ENCODE measurements at places on chromosomes 1 and 21.

GRCh38 chr1:185850366-185850765, 116.2 kb downstream of the HMCN1 start:
- no peak for DNase-seq

DNA sequence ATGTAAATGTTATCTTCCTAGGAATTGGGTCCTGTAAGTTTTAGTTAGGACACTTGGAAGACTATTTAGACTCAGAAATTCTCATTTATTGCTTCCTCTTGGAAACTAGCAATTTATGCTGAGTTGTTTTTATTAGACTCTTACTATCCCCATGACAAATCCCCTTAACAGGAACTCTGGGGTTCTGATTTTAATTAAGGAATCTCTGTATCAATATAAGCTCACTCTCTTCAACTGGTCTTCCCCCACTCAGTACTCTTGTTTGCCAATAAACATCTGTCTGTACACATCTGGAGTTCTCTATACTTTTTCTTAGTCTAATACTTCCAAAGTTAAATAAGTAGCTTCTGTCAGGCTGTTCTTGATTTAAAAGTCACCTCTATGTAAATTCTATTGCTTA, 64.1 kb upstream of the TBX15 start:
- no peak for DNase-seq

- DNase-seq, result no peak
Measured at GRCh38 chr1:234545517-234546386, 64.2 kb downstream of the IRF2BP2 start.

GRCh38 chr1:36119456-36119855, 5.6 kb downstream of the COL8A2 start:
- DNase-seq, result no peak

DNA sequence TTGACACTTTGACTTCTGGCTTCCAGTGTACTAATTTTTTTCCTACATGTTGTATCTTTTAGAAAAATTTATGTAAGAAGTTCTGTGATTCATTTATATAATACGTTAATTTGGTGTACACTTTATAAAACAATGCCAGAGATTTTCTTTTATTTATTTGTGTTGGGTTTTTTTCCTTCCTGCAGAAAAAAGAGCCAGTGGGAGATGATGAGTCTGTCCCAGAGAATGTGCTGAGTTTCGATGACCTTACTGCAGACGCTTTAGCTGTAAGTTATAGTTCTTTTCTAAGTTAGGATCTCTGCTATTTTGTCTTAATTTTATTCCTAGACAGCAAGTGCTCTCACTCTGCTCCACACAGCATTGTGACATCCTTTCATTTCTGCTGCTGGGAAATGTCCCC, 14.4 kb downstream of the SARS1 start:
- DNase-seq, result no peak

DNA sequence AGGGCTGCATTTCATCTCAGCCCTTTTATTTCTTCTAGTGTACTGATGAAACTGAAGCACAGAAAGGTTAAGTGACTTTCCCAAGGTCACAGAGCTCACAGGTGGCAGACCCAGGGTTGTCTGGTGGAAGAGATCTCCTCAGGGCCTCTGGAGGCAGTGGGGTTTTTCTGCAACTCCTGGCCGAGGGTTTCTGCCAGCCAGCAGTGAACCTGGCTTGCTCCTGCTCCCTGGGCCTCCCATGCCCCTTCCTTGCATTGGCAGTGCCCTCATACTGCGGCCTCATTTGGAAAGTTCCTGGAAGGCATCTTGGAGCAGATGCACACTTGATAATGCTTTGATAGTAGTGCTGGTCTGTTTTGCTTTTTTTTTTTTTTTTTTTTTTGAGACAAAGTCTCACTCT, 7.7 kb downstream of the GALNT2 start:
- DNase-seq, result no peak

GRCh38 chr1:67133177-67133576, 1.6 kb downstream of the C1orf141 start:
- no peak for DNase-seq

- no peak for DNase-seq
Measured at GRCh38 chr1:168795681-168796080, 66.7 kb upstream of the DPT start.

DNA sequence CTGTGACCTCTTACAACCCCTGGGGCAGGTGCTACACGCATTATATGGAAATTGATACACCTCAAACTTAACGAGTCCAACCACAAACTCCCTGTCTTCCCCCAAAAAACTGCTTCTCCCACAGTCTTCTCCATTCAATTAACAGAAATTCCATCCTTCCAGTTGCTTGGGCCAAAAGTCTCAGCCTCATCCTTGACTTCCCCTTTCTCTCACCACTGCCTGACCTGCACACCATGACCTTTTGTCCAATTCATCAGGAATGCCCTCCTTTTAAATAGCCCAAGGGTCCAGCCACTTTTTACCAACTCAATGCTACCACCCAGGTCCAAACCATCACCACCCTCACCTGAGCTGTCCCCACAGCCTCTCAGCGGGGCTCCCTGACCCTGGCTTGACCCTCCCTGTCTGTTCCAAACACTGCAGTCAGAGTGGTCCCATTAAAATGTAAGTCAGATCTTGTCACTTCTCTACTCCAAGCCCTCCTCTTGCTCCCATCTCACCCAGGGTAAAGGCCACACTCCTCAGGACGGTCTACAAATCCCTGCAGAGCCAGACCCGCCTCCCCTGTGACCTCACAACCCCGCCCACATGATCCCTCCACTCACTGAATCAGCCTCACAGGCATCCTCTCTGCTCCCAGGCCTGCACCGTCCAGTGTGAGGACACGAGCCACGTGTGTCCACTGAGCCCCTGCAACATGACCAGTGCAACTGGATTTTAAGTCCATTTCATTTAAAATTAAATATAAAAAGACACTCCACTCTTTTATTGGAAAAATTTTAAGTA, 18.5 kb downstream of the KCNN3 start:
- DNase-seq, result no peak

- DNase-seq, result no peak
Measured at GRCh38 chr1:99675994-99676393, 30.1 kb downstream of the PALMD start.

- no peak for DNase-seq
Measured at GRCh38 chr21:32233055-32233546, 45.7 kb downstream of the MIS18A start.

DNA sequence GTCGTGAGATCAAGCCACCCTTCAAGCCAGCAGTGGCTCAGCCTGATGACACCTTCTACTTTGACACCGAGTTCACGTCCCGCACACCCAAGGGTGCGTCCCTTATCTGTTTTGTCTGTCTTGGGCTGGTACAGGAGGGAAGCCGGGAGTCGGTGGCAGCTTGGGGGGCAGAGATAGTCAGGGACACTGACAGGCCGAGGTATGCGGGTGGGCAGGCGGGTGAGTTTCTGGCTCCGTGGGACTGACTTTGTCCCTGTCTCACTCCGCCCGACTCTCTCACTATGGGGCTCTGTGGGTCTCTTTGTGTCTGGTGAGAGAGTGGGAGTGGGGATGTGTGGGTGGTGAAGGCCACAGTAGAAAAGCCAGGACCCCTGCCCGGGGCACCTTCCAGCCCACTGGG, 27.4 kb downstream of the RPS6KA1 start:
- no peak for DNase-seq

GRCh38 chr1:214918745-214919144, 163.8 kb upstream of the KCNK2 start:
- DNase-seq, result no peak

- no peak for DNase-seq
Measured at GRCh38 chr21:39422527-39423241, 22.9 kb downstream of the LCA5L start.

DNA sequence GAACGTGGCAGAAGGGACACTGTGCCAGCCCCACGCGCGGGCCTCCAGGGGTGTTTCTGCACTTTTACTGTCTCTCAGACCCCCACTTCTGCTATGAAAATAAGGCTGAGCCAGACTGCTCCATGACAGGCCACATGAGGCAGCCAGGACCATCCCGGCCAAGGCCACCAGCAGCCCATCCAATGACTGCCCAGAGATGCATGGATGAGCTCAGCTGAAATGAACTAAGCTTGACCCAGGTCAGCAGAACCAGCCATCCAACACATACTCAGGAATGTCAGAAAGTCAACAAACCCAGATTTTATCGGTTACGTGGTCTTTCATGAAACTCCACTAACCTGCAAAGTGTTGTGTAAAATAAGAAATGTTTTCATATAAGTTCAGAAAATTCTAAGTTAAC, 51.2 kb downstream of the CCDC185 start:
- DNase-seq, result no peak

- peak; percentile 17 for DNase-seq
Measured at GRCh38 chr1:219927956-219928790, at the start of gene SLC30A10. Gene SLC30A10 (minus strand): TSS chr1:219928557. CDS start chr1:219928440, 117 bp downstream.

GRCh38 chr1:147177611-147178380, 5.5 kb upstream of the PRKAB2 start:
- DNase-seq, result no peak

- DNase-seq, result no peak
Measured at GRCh38 chr1:160093624-160094290, 4.7 kb downstream of the IGSF8 start.

- no peak for DNase-seq
Measured at GRCh38 chr1:24233684-24234600, 46.9 kb upstream of the IFNLR1 start.
